ENCODE measurements at places on chromosomes 5 and 9. TPM values are rescaled to one million over a fixed set of nuclear protein-coding genes. Genes with fewer than 3 reads are reported as not detected.

NFIB gene
- total RNA-seq = 97.5 TPM

- no peaks in the 10 kb centered on the region for H3K27me3 ChIP-seq
- H3K27ac ChIP-seq = no peak overlapping the region
- H3K4me1 ChIP-seq = no peaks in the 10 kb centered on the region
- no peak overlapping the region for H3K4me3 ChIP-seq
- H3K36me3 ChIP-seq = no peaks in the 10 kb centered on the region
Observed at GRCh38 chr5:39650008-39650762, 225.4 kb upstream of the DAB2 start.

PCDHB5 gene
- 10.6 TPM for total RNA-seq

RNF224 gene
- not detected for total RNA-seq

- H3K27ac ChIP-seq = no peak overlapping the region
- no peaks in the 10 kb centered on the region for H3K27me3 ChIP-seq
- H3K4me3 ChIP-seq = no peak overlapping the region
- no peaks in the 10 kb centered on the region for H3K36me3 ChIP-seq
- DNase-seq = no peak
- H3K4me1 ChIP-seq = no peaks in the 10 kb centered on the region
Observed at GRCh38 chr5:39055027-39055767, 19.0 kb downstream of the RICTOR start.

TYRP1 gene
- 5.0 TPM for total RNA-seq

MAMDC2 gene
- total RNA-seq = 8.2 TPM

GRCh38 chr5:75192804-75193203, 43.9 kb downstream of the ANKRD31 start:
- no peaks in the 10 kb centered on the region for H3K4me1 ChIP-seq
- H3K4me3 ChIP-seq = no peak overlapping the region
- H3K27ac ChIP-seq = no peak overlapping the region
- no peak for DNase-seq
- no peaks in the 10 kb centered on the region for H3K36me3 ChIP-seq
- H3K27me3 ChIP-seq = no peaks in the 10 kb centered on the region

DNA sequence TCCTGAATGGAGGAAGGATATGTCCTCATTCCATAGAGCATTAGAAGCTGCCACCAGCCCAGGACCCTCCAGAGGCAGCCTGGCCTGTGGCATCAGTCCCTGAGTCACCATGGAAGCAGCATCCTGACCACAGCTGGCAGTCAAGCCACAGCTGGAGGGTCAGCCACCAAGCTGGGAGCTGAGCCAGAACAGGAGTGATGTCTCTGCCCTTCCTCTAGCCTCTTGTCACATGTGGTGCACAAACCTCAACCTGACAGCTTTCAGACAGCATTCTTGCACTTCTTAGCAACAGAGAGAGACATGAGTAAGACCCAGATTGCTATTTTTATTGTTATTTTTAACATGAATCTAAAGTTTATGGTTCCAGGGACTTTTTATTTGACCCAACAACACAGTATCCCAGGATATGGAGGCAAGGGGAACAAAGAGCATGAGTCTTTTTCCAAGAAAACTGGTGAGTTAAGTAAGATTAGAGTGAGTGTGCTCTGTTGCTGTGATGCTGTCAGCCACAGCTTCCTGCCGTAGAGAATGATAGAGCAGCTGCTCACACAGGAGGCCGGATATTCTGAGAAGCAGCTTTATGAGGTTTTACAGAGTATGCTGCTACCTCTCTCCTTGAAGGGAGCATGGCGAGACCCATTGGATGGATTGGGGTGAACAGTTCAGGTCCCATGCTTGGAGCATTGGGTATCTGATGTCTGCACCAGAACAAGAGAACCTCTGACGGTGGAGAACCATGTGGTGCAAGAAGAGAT, 13.0 kb upstream of the CYFIP2 start:
- no peaks in the 10 kb centered on the region for H3K27me3 ChIP-seq
- no peak for DNase-seq
- no peak overlapping the region for H3K4me3 ChIP-seq
- H3K36me3 ChIP-seq = no peaks in the 10 kb centered on the region
- no peak overlapping the region for H3K27ac ChIP-seq
- no peaks in the 10 kb centered on the region for H3K4me1 ChIP-seq

DNA sequence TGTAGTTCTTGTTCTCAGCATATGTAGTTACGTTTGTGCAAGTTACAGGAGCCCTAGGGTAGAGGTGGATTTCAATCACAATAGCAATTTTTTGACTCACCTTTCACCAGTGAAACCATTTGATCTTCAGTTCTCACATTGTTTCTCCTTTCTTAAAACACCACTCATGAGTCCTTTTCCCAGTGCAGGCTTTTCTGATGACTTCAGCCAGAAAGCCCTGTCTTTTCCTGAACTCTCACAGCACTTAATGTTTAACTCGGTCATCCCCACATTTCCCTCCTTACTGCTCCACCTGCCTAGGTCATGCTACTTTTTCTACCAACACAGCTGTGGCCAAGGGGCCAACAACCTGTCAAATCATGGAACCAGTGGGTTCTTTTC, 37.9 kb downstream of the ARHGEF28 start:
- H3K27ac ChIP-seq = no peak overlapping the region
- H3K4me1 ChIP-seq = peaks cover 4% of the 10 kb centered on the region
- H3K4me3 ChIP-seq = no peak overlapping the region
- H3K36me3 ChIP-seq = no peaks in the 10 kb centered on the region
- DNase-seq = no peak
- no peaks in the 10 kb centered on the region for H3K27me3 ChIP-seq

GRCh38 chr9:98256756-98257155, 1.3 kb upstream of the TBC1D2 start:
- peak overlapping the region; percentile 83 for H3K4me3 ChIP-seq
- H3K4me1 ChIP-seq = peaks cover 15% of the 10 kb centered on the region
- H3K27me3 ChIP-seq = no peaks in the 10 kb centered on the region

CCDC183 gene
- total RNA-seq = 3.0 TPM

SYNPO gene
- total RNA-seq = 6.9 TPM

DNA sequence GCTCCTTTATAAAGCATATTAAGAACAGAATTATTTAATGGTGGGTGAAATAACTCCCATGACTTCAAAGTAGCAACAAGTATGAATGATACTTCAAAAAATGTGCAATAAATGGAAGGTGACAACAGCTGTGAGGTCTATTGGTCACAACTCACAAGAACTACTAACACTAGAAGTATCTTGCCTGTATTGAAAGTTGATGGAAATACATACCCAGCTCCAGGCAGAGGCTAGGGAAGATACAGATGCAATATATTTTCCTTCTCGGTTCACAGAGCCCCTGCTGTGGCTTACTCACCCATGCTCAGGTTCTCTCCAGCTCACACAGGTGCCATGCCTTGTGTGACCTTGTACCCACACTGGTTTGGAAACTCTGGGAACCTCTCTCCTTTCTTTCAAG, 133.8 kb downstream of the LIFR start:
- no peak for DNase-seq
- H3K27me3 ChIP-seq = no peaks in the 10 kb centered on the region
- no peak overlapping the region for H3K27ac ChIP-seq
- H3K36me3 ChIP-seq = no peaks in the 10 kb centered on the region
- H3K4me3 ChIP-seq = no peak overlapping the region
- no peaks in the 10 kb centered on the region for H3K4me1 ChIP-seq

IL5 gene
- total RNA-seq = 0.50 TPM
